Activated B cell treated with CpG ODN at 0.5 μM for 24 hours (primary cell): ENCODE measurements at places on chromosomes 2 and 18. TPM values are rescaled to one million over a fixed set of nuclear protein-coding genes. Genes with fewer than 3 reads are reported as not detected.

DNA sequence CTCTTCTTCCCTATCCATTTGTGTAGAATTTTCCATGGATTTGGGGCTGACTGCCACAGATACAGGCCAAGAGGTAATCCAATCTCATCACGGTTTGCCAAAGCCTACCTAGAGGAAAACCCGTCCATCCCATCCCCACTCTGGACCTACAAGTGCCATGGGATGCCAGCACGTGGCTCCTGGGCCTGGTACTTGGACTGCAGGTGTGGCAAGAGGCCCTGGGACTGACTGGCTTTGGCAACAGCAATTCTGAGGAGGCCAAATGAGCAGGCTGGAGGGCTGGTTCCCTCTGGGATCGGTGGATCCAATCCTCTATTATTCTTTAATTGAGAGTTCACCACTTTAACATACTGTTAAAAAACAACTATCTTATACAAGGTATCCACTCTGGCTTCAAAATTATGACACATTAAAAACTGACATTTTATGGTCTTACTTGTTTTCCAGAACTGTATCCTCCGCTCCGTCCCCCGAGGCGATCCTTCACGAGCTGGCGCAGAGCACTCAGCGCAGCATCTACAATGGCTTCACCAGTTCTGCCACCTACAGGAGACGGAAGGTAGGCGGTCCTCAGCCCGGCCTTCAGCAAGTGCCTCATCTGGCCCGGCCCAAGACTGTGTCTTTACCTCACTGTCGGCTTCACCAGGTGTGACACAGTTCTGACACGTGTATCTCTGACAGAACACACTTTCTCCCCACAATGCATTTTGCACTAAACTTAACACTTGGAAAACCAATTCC is 19.8 kb downstream of the PDIA6 start:
- peaks cover 91% of the 10 kb centered on the region for H3K36me3 ChIP-seq
- no peak for DNase-seq
- peaks cover 4% of the 10 kb centered on the region for H3K4me1 ChIP-seq
- H3K4me3 ChIP-seq: no peak overlapping the region
- no peak overlapping the region for H3K27ac ChIP-seq
- no peaks in the 10 kb centered on the region for H3K27me3 ChIP-seq

DNA sequence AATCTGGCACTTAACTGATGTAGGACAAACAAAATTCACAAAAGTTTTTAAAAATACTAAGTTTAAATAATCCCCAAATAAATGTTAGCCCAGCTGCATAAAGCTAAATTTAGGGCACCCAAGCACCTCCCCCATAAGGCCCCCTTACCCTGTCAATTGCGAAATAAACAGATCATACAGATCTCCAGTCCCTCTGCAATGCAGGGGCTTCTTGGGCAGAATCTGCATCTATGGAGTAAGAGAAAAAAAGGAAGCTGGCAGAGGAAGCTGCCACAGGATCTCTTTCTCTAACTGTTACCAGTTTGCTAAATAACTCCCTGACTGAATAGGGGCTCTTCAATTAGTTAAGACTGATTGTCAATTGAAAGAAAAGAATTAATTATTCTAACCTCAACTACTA is 117.7 kb downstream of the MEMO1 start:
- H3K4me1 ChIP-seq: peaks cover 33% of the 10 kb centered on the region
- no peak overlapping the region for H3K4me3 ChIP-seq
- H3K36me3 ChIP-seq: peaks cover 59% of the 10 kb centered on the region
- no peak for DNase-seq
- no peaks in the 10 kb centered on the region for H3K27me3 ChIP-seq

The UGT1A7 gene
- not detected in 2 replicates for total RNA-seq

The TUBA3D gene
- total RNA-seq: not detected in 2 replicates

- no peak overlapping the region for H3K4me3 ChIP-seq
- H3K4me1 ChIP-seq: peaks cover 3% of the 10 kb centered on the region
- DNase-seq: no peak
Measured at GRCh38 chr18:35753306-35753910, 171.9 kb downstream of the GALNT1 start.
